ENCODE measurements at places on chromosomes 6 and 20.
A peak's percentile ranks its signal among the peaks of the same experiment; 100 is the strongest.

DNA sequence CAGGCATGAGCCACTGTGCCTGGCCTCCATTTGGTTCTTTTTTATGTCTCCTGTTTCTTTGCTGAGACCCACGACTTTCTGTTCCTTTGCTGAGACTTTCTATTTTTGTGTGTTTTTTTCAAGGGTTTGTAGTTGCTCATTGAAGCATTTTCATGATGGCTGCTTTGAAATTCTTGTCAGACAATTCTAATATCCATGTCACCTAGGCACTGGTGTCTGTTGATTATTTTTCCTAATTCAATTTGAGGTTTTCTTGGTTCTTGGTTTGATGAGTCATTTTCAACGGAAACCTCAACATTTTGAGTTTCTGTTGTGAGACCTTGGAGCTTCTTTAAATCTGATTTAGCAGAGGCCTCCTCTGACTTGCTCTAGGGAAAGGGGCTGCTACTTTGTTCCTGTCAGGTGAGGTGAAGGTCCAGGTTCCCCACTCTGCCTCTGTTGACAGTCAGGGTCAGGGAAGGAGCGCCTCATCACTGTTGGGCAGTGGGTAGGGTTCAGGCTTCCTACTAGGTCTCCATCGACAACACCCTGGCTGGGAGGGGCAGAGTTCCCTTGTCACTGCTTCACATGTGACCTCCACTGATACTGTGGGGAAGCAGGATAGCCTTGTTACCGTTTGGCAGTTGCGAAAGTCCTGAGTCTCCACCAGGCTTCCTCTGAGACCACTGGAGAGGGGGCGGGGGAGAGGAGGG, 67.2 kb upstream of the RNF24 start:
- DNase-seq, result peak; percentile 81

GRCh38 chr6:71238351-71238750, 50.3 kb upstream of the OGFRL1 start:
- peak; percentile 61 for DNase-seq

GRCh38 chr6:118709859-118710350, 58.5 kb upstream of the CEP85L start:
- peak; percentile 55 for DNase-seq

GRCh38 chr20:60271597-60271996, 313.4 kb downstream of the CDH26 start:
- DNase-seq, result no peak

DNA sequence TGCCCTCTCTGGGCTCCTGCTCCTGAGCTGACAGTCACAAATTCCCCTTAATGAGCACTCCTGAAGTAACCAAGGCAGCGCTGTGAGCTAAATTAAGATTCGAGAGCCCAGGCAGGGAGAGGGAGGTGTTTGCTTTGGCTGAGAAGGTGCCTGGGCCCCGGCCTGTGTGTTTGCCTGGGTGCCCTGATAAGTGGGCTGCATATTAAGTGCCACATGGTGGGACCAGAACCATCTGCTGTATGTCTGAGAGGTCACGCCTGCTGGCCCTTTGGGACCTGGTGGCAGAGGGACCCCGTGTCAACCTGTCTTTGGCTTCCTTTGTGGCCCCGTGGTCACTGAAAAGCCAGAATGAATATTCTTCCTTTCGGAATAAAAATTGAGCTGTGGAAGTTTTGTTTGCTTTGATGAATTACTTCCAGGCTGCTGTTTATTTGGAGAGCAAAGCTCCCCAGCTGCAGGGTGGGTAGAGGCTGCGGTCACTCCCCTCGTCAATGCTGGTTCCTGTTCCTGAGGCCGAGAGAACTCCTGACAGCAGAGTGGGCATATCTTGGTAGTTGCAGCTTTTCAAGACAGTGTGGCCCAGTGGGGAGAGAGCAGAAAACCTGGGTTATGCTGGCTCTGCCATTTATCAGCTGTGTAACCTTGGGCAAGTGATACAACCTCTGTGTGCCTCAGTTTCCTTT, 17.5 kb upstream of the KCNK16 start:
- no peak for DNase-seq

DNA sequence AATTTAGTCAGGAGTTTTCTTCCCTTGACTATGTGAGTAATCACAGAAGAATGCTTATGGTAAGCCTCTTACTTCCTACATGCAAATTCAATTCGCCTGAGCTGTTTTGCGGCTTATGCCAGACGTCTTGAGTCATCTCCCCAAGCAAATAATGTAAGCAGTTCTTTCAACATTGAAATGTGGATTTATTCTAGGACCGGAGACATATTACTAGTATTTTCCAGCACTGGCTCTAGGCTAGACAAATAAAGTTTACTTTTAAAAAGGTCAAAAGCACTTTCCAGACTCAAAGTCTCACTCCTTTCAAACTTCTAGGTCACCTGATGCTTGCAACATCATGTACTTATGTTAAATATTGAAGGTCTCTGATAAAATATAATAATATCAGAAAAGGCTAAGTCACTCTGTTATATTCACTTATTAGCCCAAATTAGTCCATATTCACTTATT, 38.1 kb upstream of the NOX3 start:
- DNase-seq, result peak; percentile 100

DNA sequence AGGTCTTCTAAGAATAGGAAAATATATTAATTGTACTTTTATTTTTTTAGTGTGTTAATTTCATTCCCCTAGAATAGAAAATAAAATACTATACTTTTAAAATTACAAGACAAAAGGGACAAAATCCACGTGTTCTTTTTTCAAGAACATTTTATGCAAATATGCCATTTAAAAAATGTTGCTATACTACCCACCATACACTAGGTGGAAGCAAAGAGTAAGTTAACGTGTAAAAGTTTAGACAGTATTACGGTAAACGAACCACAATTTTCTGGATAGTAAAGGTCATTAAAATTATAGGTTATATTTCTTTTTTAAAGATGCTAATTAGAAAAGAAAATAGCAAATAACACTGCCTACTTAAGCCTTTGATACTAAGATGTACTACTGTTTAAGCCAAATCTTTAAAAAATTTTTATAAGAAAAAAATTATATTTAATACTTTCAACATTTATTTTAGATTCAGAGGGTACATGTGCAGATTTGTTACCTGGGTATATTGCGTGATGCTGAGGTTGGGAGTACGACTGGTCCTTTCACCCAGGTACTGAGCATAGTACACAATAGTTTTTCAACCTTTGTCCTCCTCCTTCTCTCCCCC, 287.6 kb downstream of the PHF3 start:
- DNase-seq, result peak; percentile 41

DNA sequence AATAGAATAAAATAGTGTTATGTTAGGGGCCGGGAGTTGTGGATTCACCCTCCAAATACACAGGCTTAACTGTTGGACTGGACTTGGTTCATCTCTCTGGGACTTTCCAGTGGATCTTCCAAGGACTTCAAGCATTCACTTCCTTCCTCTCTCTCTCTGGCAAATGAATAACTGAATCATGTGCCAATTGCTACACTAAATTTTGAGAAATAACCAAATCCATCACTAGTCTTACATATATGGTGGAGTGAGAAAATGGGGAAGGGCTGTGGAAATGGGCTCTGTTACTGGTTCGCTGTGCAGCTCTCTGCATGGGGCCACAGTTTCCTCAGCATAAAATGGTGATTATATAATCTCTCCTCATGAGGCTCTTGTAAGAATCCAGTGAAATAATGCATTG, 6.8 kb upstream of the KIAA1755 start:
- no peak for DNase-seq

DNA sequence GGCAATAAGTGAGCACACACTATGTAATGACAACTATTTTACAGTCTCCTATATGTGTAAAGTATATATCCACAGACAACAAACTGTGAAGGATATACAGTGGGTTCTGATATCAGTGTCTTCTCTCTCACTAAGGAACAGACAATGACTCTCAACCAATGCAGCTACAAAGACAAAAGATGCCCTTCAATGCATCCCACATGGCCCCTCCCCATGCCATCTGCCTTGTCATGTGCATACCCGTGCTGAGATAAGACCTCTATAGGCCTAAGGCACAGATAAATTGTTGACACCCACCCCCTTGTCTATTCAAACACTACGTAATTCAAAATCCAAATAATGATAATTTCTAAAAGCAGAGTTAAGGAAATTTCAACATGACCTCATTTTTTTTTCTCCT, 1123.5 kb upstream of the MAP3K7 start:
- no peak for DNase-seq

- DNase-seq, result no peak
These were observed 15.9 kb downstream of the PRDM1 start for GRCh38 chr6:106102034-106102433.

DNA sequence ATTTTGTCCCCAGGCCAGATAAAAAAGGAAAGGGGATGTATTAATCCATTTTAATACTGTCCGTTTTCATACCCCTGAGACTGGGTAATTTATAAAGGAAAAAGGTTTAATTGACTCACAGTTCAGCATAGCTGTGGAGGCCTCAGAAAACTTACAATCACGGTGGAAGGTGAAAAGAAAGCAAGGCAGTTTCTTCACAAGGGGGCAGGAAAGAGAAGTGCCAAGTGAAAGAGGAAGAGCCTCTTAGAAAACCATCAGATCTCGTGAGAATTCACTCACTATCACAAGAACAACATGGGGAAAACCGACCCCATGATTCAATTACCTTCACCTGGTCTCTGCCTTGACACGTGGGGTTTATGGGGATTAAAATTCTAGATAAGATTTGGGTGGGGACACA, 152.5 kb downstream of the IBTK start:
- DNase-seq, result no peak

GRCh38 chr6:19159089-19159488, 678.1 kb upstream of the ID4 start:
- peak; percentile 82 for DNase-seq

DNA sequence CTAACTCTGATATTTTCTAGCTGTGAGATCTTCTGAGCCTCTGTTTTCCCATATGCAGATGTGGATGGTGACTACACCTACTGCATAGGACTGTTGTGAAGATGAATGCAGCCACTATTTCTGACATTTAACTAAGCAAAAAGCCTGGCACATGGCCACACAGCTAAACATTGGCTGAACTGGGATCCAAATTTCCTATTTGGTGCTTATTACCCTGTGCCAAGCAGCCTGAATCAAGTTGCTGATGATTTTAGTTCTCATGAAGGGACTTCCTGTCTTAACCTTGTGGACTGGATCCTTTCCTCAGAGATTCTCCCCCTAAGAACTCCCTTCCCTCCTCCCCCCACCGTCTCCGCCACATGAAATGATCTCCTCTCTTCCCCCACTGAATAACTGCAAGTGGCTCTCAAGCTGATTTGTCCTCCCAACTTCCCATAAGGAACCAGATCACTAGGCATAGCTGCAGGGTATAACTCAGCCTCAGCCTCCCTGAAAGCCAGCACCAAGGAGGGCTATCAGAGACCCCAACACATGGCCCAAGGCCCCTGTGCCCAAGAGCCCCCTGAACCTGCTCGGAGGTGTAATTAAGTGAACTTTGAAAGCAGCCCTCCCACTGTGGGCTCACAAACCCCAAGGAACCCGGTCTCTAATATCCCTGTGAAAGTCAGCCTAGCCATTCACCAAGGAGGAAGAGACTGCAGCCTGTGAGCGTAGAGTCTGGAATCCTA, 55.7 kb downstream of the MAFB start:
- no peak for DNase-seq

GRCh38 chr20:20428067-20428466, 60.2 kb downstream of the INSM1 start:
- DNase-seq, result no peak

DNA sequence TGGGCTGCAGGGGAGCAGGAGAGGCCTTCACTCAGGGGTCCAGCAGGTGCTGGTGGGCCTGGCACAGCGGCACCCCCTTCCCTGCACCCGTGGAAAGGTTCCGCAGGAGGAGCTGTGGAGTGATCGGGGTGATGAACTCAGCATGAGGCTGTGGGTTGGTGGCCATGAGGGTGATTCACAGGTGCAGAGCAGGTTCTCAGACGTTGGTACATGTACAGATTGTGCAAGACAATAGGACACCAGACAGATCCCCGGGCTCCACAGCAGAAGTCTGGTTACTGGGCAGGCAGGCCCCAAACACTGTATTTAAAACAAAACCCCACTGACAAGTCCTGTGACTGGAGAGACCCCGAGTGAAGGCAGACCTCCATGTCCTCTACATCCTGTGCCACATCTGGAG, 151.6 kb upstream of the CDH4 start:
- DNase-seq, result no peak

- DNase-seq, result no peak
These were observed 12.2 kb upstream of the VNN1 start for GRCh38 chr6:132725947-132726607.

DNA sequence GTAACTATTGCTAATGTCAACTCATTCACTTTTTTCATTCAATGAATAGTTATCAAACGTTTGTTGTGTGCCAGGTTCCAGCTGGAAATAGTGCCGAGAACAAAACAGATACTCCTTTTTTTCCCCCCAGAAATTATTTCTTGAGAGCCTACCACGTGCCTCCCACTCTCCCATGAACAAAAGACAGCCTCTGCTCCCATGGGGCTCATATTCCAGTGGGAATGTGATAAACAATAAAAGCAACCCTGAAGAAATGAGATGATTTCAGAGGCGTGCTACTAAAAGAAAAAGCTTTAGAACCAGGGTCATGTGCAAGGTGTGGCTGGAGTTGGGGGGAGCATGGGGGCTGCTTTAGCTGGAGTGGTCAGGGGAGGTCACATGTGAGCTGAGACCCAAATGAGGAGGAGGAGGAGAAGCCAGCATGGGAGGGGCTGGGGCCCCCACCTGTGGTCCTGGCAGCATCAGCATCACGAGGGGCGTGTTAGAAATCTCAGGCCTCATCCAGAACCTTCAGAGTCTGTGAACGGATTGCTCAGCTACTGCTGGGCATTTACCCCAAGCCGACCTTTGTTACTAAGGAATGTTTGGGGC, 157.4 kb downstream of the EYA2 start:
- no peak for DNase-seq

DNA sequence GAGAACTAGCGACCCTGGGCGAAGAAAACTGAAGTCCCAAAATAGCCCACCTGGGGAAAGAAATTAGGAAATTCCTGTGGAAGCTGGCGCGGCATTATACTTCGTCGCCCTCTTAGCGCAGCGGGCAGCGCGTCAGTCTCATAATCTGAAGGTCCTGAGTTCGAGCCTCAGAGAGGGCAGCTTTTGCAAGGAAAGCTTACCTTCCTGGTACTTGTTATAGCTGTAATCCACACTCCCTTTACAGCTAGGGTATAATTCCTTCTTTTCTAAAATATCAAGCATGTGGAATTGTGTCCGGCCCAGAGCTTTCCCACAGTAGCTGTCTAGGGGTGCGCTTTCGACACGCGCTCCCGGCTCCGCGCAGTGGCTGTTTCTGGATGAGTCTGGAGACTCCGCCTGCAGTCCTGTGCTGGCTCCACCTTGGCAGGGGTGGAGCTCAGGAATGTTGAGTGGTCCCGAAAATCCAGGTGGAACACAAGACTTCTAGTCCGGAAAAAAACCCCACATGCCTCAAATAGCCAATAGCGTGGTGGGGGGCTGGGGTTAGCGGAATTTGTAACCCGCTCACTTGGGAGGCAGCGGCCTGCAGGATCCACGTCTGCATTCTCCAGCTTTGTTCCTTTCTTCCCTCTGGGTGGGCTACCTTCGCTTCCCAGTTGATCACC, 83.7 kb upstream of the ZNF322 start:
- DNase-seq, result peak; percentile 73

DNA sequence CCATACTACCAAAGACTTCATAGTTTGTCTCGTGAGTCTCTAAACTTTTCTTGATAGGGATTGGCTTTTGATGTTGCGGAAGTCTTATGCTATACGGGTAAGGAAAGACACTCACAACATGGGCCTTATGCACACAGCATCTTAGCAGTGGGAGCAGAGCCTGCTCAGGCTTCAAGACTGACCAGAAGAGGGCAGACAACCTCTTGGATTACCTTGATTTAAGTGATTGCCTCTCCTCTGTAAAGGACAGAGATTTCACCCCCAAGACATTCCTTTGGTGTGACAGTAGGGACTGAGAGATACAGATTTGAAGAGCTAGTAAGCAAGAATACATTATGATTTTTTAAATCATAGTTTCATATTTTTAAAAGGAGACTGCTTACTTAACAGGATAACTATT, 71.0 kb upstream of the SAMD3 start:
- DNase-seq, result peak; percentile 77

Measured in AG10803 (cell line).